IMR-90 (cell line): ENCODE measurements at places on chromosomes 1 and 21. TPM values are rescaled to one million over a fixed set of nuclear protein-coding genes. Genes with fewer than 3 reads are reported as not detected.

Gene CFAP298
- 8.1 and 16.1 TPM in 2 replicates for total RNA-seq

DNA sequence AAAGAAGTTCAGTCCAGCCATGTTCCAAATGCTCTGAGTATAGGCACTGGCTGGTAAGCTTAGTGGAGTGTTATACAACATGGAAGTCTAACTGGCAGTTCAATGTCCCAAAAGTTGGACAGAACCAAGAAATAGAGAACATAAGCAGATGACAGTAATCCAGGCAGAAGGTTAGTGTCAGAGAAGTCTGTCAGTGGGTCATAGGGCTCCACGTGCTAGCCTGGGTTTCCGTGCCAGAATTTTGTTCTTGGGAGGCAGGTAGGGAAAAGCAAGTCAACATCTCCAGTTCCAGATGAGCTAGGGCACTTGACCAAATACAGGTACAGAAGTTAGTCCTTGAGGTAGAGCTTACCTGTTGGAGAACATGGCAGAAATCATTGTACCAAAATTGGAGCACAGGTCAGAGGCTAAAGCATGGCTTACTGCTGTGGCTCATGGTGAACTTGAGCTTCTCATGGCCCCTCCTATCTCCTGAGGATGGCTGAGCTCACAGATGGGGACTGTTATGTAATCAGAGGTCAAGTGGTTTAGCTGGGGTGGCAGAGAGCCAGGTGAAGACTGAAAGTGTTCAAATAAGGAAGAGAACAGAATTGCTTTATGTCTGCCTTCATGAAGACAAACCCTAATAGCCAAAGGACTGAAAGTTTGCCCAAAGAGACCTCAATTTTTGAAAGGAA, 170.8 kb downstream of the NFIA start:
- no peak overlapping the region for H3K27ac ChIP-seq
- H3K36me3 ChIP-seq, result no peaks in the 10 kb centered on the region
- no peaks in the 10 kb centered on the region for H3K27me3 ChIP-seq
- H3K4me1 ChIP-seq, result peaks cover 2% of the 10 kb centered on the region; the same call in 1 of the 2 replicates
- no peak overlapping the region for H3K4me3 ChIP-seq

DNA sequence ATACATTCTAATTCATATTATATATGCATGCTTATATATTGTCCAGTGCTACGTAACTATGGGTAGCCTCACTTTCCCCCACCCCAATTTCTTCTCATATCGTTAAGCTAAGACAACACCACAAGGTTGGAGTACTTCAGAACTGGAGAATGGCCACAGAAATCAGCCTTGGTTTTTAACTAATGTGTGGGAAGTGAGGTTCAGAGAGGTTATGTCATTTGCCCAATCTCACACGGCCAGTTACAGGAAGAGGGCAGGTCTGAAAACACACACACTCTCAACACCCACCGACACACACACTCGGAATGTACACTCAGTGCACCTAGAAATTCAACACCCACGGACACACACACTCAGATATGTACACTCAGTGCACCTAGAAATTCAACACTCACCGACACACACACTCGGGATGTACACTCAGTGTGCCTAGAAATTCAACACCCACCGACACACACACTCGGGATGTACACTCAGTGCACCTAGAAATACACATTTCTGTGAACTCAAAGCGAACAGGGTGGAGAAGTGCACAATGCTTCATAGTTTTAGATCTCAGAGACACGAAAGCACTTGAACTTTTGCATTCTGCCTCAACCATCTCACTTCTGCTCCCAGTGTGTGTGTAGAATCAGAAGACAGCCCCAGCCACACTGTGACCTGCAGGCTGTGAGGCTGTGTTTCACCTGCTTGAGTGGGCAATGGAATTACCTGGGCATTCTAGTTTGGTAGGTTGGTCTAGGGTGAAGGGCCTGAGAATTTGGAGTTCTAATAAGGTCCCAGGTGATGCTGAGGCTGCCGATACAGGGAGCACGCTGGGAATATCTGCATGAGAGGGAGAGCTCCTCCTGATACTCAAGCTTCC, 170.4 kb downstream of the CLIC6 start:
- no peaks in the 10 kb centered on the region for H3K27me3 ChIP-seq
- H3K4me1 ChIP-seq, result peaks cover 41% of the 10 kb centered on the region
- H3K27ac ChIP-seq, result peak overlapping the region; percentile 40; the same call in 1 of the 2 replicates
- DNase-seq, result no peak
- no peak overlapping the region for H3K4me3 ChIP-seq

Gene GABRD
- total RNA-seq, result not detected in 2 replicates

Gene PRAMEF27
- not detected in 2 replicates for total RNA-seq

DNA sequence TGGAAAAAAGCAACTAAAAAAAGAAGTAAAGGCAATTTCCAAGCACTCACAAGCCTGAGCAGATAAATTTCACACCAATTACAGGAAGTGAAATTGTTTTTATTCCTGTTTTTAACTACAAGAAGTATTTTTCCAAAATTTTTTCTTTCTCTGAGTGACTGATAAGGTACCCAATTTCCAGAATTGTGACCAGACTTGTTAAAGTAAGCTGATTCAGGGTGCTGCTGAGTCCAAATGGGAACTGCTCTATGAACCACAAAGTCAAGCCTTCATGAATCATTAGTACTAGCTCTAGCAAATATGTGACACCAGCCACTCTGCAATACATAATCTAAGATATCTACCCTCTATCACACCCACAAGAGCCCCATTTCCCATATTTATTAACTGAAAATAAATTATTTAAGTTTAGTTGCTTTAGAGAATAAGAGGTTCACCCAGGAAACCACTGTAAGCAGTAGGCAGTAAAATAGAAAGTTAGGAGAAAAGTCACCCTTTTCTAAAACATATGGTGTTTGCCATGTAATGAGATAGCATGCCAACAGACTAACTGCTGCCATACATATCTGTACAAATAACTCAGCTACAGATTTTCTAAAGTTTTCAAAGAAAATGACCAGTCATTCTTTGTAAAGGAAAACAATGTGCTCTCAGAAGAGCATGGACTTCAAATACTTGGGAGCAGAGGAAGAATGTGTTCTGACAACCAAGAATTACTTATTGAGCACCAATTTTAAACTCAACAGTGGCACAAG, 43.1 kb upstream of the TNFSF18 start:
- no peak overlapping the region for H3K4me3 ChIP-seq
- H3K27me3 ChIP-seq, result no peaks in the 10 kb centered on the region
- peaks cover 5% of the 10 kb centered on the region; the same call in 1 of the 2 replicates for H3K4me1 ChIP-seq
- no peaks in the 10 kb centered on the region for H3K36me3 ChIP-seq
- no peak for DNase-seq
- H3K27ac ChIP-seq, result no peak overlapping the region

- H3K36me3 ChIP-seq, result no peaks in the 10 kb centered on the region
- H3K27me3 ChIP-seq, result no peaks in the 10 kb centered on the region
- H3K4me3 ChIP-seq, result no peak overlapping the region
- peaks cover 10% of the 10 kb centered on the region for H3K4me1 ChIP-seq
- no peak for DNase-seq
Measured at GRCh38 chr1:51310871-51311613, 19.3 kb downstream of the TTC39A start.

Gene OLIG2
- total RNA-seq, result not detected in 2 replicates

DNA sequence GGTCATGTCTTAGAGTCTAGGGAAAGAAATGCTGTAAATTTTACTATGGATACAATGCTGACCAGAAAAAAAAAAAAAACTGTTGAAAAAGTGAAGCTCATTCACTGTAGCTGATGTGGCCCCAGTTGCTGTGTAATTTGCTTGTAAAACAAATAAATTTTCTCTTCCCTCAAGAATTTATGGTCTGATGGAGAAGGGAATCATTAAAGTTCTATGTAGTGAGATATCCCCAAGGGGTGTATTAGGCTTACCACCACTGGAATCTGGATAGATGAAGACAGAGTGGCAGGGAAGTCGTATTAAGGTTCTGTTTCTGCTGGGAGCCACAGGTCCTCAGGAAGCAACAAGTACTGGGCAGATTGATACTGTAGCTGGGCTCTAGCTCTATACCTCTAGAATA, 860.0 kb downstream of the LTN1 start:
- no peaks in the 10 kb centered on the region for H3K36me3 ChIP-seq
- H3K27ac ChIP-seq, result peak overlapping the region; percentile 95; the same call in 1 of the 2 replicates
- no peak overlapping the region for H3K4me3 ChIP-seq

DNA sequence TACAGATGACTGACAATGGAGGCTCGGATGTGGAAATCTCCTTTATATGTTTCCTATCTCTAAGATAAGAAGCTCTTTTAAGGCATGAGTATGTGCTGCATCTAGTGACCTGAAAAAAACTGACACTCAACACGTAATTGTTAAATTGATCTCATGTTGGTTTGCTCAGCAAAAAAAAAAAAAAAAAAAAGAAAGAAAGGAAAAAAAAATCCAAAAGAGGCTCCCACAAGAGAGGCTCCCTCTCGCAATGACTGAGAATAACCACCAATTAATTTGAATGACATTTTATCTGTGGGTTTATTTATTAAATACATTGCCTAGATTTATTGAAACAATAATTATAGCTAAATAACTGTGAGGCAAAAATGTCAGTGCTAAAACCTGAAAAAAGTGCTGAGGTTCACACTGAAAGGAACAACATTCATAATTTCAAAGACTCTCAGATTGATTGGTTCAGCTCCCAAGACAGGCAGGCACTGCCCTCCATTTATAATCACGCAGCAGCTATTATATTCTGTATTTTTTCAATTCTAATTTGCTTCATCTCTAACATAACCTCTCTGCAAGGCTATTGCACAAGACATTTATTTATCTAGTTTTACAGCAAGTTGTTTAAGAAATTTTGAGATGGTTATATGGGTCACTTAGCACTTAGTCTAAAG, 184.5 kb upstream of the TMPRSS15 start:
- no peaks in the 10 kb centered on the region for H3K36me3 ChIP-seq
- no peak overlapping the region for H3K27ac ChIP-seq

DNA sequence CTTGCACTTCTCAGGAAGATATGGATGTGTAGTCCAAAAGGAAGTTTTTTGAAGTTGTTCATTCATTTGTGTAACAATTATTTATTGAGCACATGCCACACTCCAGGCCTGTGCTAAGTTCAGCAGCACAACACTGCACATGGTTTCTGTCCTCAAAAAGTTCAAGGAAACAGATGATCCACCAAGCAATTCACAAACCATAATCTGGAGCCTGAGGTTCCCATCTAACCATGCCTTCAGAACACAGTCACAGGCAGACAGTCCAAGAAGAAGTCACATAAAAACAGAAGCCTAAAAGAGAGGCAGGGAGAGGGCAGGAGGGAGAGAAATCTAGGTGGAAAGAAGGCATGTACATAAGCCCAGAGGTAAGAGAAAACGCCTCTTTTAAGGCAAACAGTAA, 1.9 kb downstream of the CD48 start:
- no peaks in the 10 kb centered on the region for H3K27me3 ChIP-seq
- no peak overlapping the region for H3K27ac ChIP-seq
- no peak overlapping the region for H3K4me3 ChIP-seq
- H3K36me3 ChIP-seq, result no peaks in the 10 kb centered on the region
- H3K4me1 ChIP-seq, result no peaks in the 10 kb centered on the region
- no peak for DNase-seq

DNA sequence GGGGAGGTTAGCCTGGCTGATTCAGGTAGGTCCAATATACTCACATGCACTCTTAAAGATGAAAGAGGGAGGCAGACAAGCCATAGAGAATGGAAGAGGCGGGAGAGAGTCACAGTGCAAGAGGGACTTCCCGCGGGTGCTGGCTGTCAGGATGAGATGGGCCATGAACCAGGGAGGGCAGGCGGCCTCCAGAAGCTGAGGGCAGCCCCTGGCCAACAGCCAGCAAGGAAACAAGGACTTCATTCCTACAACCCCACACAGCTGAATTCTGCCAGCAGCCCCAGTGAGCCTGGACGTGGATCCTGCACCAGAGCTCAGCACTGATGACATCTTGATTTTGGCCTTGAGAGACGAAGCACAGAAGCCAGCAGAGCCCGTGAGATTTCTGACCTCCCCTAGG, 15.1 kb upstream of the B3GALT5 start:
- H3K36me3 ChIP-seq, result no peaks in the 10 kb centered on the region
- no peak overlapping the region for H3K27ac ChIP-seq
- no peak overlapping the region for H3K4me3 ChIP-seq
- no peak for DNase-seq
- H3K27me3 ChIP-seq, result peaks cover 2% of the 10 kb centered on the region; the same call in 1 of the 2 replicates

GRCh38 chr1:32919811-32920733, 18.9 kb upstream of the TMEM54 start:
- 0 out of 2 replicates have a peak, but pooled peaks cover 1% of the 10 kb centered on the region for H3K4me1 ChIP-seq
- H3K4me3 ChIP-seq, result no peak overlapping the region
- peaks cover 2% of the 10 kb centered on the region; the same call in 1 of the 2 replicates for H3K27me3 ChIP-seq
- peak; percentile 72 for DNase-seq
- H3K27ac ChIP-seq, result 0 out of 2 replicates have a peak overlapping the region, but pooled peaks have one; percentile 15
